Skeletal muscle cell (primary cell): ENCODE measurements at places on chromosomes 5 and 9.

- DNase-seq: no peak
Observed at GRCh38 chr9:97367729-97368128, 44.2 kb upstream of the TDRD7 start.

DNA sequence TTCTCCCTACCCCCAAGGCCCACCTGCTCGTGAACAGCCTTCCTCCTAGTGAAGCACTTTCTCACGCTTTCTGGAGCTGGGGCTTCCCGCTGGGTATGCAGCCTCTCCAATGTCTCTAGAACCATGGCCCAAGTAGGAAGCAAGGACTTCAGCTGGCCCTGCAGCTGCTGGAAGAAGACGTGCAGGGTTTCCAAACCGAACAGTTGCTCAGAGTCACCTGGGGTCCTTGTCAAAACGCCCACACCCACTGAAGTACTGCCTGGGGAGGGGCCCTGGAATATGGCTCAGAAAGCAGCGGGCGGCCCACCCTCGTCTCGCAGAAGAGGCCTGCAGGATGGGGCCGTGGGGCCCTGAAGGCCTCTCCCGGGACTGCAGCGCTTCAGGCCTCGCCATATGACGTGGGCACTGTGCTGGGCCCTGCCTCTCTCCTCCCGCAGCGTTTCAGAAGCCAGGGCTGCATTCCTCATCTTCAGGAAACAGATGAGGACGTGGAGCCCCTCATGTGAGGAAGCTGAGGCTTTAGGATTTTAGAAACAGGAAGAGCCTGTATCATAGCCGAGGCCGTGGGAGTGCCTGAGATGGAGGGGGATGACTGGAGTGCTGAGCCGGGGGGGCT, 116.0 kb upstream of the LMX1B start:
- no peak for DNase-seq

DNA sequence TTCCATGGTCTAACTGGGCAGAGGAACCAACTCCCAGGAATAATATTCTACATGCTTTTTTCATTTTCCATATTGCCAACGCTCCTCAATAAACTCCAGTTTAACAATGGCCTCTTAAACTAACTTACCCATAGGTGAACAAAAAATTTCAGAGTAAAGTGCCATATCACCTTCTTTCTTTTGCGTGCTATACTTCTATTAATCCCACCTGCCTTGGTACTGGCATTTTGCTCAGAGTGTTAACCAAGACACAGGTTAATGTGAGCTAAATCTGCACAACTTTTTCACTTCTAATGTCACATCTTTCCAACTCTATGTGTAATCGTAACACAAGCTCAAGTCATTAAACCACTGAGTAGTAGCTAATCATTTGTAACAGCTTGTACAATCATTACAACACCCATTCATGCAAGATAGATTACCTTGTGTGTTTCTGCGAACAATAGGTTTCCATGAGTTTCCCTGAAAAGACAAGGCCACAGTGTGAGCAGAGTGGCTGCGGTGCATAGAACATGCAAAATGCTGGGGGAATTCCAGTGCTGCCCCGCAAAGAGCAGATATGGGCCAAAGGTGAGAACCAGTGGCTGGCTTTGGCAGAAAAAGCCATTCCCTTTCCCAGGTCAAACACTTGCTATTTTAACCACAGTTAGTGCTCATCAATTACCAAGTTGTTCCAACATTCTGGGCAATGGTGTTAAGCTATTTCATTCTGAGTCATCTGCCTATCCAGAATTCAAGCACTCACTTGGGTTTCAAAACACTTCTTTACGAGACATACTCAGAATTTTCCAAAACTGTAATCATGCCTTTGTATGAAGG, 42.8 kb downstream of the TIMD4 start:
- no peak for DNase-seq

DNA sequence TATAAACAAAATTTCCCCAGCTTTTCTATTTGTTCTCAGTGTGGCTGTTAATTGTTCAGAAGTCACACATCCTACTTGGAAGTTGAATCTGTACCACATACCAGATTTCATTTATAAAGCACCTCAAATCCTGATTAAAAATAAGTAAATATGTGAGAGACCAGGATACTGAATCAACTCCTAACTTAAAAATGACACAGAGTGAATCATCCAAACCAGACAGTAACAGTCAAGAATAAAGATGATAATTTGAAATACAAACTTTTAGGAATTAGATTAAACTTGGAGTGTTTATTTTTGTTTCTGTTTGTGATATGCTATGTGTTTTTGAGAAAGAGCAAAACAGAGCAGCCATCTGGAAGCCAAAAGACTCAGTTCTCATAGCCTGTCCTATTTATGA, 633.2 kb upstream of the RORB start:
- DNase-seq: no peak

- no peak for DNase-seq
Observed at GRCh38 chr9:122084026-122084675, 9.0 kb downstream of the TTLL11 start.

- DNase-seq: no peak
Observed at GRCh38 chr9:93248386-93249040, 64.6 kb downstream of the WNK2 start.

- DNase-seq: no peak
Observed at GRCh38 chr9:81559197-81559596, 130.2 kb downstream of the TLE1 start.

DNA sequence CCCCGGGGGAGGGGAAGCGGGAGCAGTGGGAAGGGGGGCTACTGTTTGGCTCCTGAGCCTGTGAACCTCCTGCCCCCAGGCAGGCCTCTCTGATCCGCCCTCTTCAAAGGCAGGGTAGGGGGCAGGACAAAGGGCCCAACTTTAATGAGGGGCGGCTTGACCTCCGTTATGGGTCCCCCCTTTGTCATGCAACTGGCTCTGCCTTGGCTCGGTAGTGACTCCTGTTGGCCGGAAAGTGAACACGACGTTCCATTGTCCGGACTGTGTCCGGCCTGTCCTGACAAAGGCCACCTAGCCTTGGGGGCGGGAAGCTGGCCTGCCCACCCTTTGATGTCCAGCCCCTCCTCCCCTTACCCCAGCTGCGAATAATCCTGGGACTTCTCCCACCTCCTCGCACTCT, 1.3 kb downstream of the CDX1 start:
- DNase-seq: no peak

GRCh38 chr5:123215929-123216702, 127.1 kb downstream of the PRDM6 start:
- no peak for DNase-seq

GRCh38 chr5:52466113-52466512, 321.6 kb upstream of the ITGA1 start:
- DNase-seq: no peak

GRCh38 chr5:126390051-126390450, 33.2 kb upstream of the GRAMD2B start:
- no peak for DNase-seq

DNA sequence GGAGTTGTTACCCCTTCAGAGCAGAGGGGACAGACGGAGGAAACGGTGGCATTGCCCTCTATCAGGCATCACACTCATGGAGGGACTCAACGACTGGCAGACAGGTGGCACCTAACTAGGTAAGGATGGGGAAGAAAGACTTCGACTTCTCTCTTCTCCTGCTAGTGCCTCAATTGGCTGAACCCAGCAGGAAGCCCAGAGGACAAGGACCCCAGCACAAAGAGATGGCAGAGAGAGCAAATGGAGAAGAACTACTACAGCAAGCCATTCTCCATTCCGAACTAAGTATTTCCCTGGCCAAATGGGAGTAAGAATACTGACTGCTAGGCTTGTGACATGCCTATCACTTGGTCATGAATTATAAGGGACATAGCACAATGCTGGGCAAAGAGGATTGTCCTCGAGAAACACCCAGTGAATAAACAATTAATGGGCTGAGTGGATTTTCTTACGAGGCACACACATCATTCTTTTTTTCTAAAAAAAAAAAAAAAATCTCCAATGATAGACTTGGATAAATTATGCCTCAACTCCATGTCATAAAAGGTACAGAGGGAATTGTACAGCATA, 35.3 kb upstream of the CPEB4 start:
- DNase-seq: no peak

- DNase-seq: no peak
Observed at GRCh38 chr5:170076211-170076610, 29.5 kb upstream of the FOXI1 start.

DNA sequence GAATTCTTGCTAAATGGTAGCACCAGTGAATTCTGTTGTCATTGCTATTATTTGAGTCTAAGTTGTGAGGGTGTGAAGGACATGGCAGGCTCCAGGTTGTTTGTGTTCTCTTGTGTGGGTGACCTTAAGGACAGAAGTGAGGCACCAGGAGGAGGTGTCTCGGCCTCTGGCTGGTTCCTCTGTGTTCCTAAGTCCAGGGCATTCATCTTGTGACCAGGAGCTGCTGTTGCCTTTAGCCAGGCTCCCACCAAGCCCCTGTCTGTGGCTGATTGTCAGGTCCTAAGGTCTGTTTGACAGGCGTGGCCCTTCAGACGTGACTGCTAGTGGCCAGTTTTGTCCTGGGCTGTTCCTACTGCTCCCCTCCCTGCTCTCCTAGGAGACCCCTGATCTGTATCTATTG, 89.4 kb downstream of the ANGPTL2 start:
- DNase-seq: no peak

DNA sequence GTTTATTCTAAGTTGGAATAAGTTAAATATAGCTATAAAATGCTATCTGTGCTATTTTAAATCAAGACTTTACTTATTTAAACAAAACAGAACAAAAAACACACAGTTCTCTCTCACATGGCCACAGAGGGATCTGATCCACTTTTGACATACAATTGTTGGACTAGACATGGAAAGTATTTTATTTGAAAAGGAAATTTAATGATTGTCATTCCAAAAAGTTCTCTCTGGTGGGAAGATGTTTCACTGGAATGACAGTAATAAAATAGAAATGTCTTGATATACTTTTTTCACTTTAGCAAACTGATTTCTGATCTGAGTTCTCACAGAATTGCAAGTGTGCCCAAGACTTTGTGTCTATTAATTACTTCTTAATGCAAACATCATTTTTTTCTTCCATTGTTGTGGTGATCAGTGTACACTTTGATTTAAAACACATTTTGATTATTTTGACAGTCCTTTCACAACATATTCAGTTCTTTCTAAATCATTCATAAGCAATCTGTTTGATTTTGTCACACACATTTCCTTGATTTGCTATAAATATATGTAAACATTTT, 30.1 kb upstream of the MINAR2 start:
- no peak for DNase-seq

DNA sequence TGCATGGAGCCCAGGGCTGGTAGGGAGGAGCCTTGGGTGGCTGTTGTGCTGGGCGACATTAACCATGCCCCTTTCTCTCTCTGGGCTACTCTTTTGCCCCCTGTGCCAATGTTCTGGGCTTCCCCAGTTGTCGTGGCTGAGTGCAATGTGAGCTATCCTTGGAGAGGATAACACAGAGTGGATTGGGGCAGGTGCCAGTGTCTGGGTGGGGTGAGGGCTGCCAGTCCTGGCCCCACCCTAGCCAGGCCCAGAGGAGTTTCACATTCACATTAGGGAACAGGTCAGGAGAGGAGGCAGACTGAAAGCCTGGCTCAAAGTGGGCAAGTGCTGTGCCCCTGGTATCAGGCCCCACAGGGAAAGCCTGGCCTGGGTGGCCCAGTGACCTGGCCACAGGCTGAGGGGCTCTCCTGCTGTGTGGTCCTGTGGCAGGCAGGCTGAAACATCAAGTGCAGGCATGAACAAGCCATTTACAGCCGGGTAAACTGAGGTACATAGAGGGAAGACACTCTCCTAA, 7.5 kb upstream of the NDST1 start:
- no peak for DNase-seq

DNA sequence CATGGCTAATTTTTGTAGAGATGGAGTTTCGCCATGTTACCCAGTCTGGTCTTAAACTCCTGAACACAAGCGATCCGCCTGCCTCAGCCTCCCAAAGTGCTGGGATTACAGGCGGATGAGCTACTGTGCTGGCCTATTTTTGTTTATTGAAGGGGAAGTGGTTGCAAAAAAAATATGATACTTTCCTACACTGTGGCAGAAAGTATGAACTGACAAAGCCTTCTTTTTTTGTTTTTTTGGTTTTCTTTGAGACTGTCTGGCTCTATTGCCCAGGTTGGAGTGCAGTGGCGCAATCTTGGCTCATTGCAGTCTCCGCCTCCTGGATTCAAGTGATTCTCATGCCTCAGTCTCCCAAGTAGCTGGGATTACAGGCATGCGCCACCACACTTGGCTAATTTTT, 50.9 kb downstream of the OSTF1 start:
- no peak for DNase-seq

- DNase-seq: peak; percentile 54
Observed at GRCh38 chr5:171596391-171596878, 177.0 kb downstream of the FGF18 start.

DNA sequence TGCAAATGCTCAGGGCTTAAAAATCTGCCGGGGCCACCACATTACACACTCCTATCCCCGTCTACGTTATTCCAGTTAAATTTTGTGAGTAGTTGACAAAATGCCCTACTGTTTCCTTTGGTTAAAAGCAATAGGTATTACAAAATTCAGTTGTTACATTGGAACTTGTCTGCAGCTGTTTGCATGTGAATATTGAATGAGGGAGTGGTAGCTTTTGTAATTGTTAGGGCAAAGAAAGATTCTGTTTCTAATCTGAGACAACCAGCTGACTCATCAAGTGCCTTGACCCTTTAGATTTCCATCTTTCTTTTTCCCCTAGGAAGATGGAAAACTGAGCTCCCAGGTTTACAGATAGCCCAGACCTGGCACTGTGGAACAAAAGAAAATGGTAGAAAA, 30.2 kb downstream of the MAML1 start:
- peak; percentile 36 for DNase-seq

GRCh38 chr9:107839371-107839770, 349.8 kb upstream of the KLF4 start:
- no peak for DNase-seq

DNA sequence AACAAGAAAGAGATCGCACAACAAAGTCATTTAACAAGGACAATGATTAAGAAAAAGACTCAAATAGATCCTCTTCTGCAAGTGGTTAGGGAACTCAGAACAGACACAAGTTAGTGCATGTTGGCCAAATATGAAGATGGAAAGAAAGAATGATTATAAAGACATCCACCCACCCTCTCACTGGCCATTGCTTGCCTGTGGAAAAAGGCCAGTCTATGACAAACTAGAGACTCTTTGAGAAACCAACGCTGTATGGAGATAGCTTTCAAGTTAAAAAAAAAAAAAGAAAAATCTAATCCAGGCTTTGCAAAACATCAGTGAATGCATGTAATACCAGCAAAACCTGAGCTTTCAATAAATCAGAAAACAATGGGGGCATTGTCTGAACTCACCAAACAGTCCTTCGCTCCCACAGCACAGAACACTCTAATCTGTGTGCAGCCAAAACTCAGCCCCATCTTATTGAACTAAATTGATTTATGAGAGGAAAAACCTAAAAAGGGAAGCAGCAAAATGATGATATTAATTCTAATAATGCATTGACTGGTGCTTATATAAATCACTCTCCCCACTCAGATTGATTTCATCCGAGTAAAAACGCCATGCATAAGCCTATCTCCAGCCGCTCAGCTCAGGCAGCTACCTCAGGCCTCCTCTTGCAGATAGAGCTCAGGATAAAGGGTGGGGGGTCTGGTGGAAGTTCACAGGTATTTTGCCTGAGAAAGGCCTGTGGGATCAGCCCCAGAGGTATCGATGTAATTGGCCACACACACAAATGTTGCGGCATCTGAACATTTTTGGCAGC, 547.1 kb downstream of the CCDC171 start:
- no peak for DNase-seq
